Lower leg skin (tissue), 4 donors: ENCODE measurements at places on chromosomes 4 and X.

DNA sequence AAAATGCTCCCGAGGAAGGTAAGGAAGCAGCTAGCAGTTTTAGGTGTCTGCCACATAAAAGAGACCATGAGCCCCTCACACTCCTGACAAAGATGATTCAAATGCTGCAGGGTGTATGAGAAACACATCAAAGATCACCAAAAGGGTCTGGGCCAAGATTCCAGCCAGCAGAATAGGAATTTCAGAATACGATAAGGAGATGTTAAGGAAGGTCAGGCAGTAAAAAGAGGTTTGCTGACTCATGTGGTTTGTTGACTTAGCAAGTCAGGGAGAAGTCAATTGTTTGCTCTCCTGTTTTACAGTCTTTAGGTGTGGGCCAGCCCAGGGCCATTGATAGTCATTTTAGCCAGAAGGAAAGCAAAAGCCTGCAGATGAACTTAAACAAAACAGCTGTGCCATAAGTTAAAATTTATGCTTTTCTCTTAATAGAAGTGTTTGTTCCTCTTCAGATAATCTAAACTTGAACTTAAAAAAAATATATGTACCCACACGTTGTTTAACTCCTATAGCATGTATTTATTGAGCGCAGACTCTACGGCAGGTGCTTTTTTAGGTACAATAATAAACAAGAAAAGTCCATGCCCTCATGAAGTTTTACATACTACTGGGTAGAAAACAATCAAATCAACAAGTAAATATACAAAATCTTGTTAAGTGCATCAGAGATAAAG, 115.6 kb downstream of the CAMK2D start:
- DNase-seq: no peak

- no peak for DNase-seq
Measured at GRCh38 chr4:26120098-26120825, 200.6 kb upstream of the RBPJ start.

DNA sequence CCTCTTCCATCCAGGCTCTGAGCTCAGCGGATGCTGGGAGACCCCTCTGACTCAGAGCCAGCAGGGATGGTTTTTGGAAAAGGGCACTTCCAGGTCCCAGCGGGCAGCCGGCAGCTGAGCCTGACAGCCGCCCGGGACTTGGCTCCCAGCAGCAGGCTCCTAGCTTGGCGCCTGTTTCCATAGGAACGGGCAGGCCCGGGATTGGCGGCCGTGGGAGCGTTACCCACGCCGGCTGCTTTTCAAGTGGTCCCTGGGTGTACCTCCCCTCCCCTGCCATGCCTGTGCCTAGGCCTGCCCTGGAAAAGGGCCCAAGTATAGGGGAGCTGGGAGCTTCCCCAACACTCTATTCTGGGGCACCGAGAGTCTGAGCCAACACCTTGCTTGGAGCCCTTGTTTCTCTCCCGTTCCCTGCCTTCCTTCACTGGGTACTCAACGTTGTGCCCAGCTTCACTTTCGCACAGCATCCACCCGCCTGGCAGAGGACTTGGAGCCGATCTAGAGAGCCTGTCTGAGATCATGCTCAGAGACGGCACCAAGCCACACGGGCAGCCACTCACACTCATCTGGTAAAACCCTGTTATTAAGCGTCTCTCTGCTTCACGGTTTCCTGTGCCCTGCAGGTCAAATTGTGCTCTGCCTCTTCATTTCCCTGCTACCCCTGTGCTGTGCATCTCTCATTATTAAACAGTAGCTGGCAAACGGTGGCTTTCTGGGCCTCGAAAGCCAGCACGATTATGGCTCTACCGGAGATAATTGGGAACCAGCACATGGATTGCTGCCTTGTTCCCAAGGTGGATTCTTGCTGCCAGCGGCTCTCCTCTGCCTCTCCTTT, 521.5 kb downstream of the BCOR start:
- no peak for DNase-seq

GRCh38 chr4:90209922-90210321, 82.7 kb downstream of the CCSER1 start:
- no peak for DNase-seq

DNA sequence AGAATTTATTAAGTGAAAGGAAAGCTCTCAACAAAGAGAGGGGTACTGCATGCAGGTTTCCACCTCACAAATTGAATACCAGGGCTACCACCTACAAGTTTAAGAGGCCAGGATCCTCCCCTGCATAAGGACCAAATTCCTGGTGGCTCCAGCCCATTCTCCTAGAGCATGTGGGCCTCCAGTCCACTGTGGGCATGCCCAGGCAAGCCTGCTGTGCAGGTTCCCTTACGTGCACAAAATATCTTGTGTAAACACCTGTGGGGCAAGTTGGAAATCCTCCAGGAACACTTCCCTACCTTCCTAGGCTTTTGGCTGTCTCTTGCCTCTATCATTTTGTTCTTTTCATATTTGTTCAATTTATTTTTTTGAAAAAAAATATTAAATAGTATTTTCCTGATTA, 724.3 kb downstream of the ARAP2 start:
- no peak for DNase-seq

GRCh38 chr4:92970996-92971395, 667.2 kb downstream of the GRID2 start:
- DNase-seq: no peak

GRCh38 chr4:57102050-57102624, 8.0 kb downstream of the IGFBP7 start:
- DNase-seq: no peak

- no peak for DNase-seq
Measured at GRCh38 chrX:154731881-154732280, 19.0 kb downstream of the GAB3 start.

DNA sequence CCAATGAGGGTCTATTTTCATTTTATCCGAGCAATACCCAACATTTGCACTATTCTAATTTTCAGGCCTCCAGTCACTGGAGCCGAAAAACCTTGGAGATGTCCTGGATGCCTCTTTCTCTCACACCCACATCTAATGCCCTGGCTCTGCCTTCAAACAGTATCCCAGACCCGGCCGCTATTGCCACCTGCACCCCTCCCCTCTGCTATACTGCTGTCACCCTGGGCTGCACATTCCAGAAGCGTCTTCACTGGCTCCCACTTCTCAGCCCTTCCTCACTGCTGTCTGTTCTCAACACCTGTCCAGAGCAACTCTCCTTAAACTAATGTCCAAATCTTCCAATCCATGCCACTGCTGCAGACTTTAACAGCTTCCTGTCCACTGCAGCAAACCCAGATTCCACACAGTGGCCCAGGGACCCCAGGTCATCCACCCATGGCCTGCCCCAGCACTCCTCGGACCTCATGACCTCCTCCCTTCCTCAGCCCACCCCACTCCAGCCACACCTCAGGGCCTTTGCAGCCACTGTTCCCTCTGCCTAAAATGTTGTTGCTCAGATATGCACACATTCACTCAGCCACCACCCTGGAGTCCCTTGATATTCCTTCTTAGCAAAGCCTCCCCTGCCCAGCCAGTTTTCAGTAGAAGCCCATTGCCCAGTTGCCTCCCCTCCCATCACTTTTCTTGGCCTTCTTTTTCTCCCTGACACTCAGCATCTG, 30.5 kb upstream of the PPP2R2C start:
- DNase-seq: peak; percentile 52
